ENCODE measurements at places on chromosomes 5 and 9. TPM values are rescaled to one million over a fixed set of nuclear protein-coding genes. Genes with fewer than 3 reads are reported as not detected.

CSNK1G3 gene
- total RNA-seq: 30.8 TPM

GRCh38 chr9:77177894-77178794, 810 bp downstream of the VPS13A start:
- peak; percentile 56 for DNase-seq
- H3K4me1 ChIP-seq: peaks cover 26% of the 10 kb centered on the region
- H3K27ac ChIP-seq: peak overlapping the region; percentile 91
- H3K27me3 ChIP-seq: peaks cover 10% of the 10 kb centered on the region
- H3K36me3 ChIP-seq: peaks cover 3% of the 10 kb centered on the region

OBP2B gene
- not detected for total RNA-seq

DNA sequence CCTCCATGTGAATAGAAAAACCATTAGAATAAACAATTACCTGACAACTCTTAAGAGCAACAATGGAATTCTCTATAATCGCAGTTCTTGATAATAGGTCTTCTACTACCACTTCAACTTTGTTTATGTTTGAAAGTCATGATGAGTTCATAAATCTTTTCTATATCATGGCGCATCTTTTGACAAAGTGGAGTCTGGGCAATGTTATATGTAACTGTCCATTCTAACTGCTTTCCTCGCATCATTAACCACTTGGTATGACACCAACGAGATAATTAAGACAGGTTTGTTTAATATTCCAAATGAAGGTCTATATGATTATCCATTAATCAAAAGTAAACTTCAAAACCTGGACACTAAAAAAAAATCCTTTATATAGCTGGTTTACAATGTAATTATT, 272.0 kb downstream of the DENND1A start:
- H3K36me3 ChIP-seq: peaks cover 16% of the 10 kb centered on the region
- no peaks in the 10 kb centered on the region for H3K27me3 ChIP-seq
- no peaks in the 10 kb centered on the region for H3K4me1 ChIP-seq

DNA sequence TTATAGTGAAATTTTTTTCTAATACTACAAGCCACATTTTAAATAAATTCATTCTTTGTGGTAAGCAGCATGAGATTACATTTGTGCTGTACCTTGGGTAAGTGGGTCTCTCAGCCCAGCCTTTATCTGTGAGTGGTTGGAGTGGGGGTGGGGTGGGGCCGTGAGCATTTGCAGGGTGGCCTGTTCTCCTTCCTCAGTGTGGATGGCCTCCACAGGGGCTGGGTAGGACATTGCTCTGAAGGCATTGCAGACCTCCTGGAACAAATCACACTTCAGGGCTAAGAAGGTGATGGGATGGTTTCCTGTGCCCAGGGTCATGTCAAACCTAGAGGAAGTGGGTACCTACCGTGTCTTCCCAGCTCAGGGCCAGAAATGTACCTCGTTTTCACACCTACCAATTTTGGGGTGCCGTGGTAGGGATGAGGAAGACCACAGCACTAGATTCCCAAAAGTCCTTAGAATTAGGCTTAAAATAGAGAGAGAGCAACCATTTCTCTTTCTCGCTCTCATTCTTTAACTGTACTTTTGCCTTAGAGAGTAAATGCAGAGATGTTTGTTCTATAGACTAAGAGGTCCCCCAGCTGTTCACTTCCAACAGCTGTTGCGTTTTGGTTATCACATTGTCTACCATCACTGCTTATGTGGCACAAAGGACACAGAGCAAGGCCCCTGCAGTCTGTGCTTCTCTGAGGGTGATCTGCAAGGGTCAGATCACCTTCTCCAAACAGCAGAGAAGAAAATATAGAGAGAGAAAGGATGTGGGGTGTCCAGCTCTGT, 83.4 kb upstream of the CTSL start:
- no peak overlapping the region for H3K4me3 ChIP-seq
- no peaks in the 10 kb centered on the region for H3K36me3 ChIP-seq
- no peak overlapping the region for H3K27ac ChIP-seq
- H3K27me3 ChIP-seq: peaks cover 6% of the 10 kb centered on the region

- H3K4me1 ChIP-seq: no peaks in the 10 kb centered on the region
- H3K4me3 ChIP-seq: no peak overlapping the region
- H3K27me3 ChIP-seq: no peaks in the 10 kb centered on the region
- DNase-seq: no peak
These were observed 14.6 kb downstream of the RECK start for GRCh38 chr9:36051317-36051716.

GRCh38 chr9:110835404-110835803, 166.8 kb downstream of the MUSK start:
- H3K27ac ChIP-seq: no peak overlapping the region
- H3K4me1 ChIP-seq: no peaks in the 10 kb centered on the region
- H3K36me3 ChIP-seq: no peaks in the 10 kb centered on the region
- no peak for DNase-seq
- no peaks in the 10 kb centered on the region for H3K27me3 ChIP-seq
- no peak overlapping the region for H3K4me3 ChIP-seq

SH2D3C gene
- total RNA-seq: 71.4 TPM

Data from activated CD4-positive, alpha-beta T cell treated with anti-CD3 and anti-CD28 coated beads, Interleukin-2, amount 10 ng/mL, durations not matched to agents 7 days and 5 days (primary cell).